ENCODE measurements at places on chromosomes 3 and 15. TPM values are rescaled to one million over a fixed set of nuclear protein-coding genes. Genes with fewer than 3 reads are reported as not detected.

- H3K4me1 ChIP-seq: no peaks in the 10 kb centered on the region
- no peak overlapping the region for H3K4me3 ChIP-seq
- H3K36me3 ChIP-seq: no peaks in the 10 kb centered on the region
- DNase-seq: peak; percentile 36
- H3K27ac ChIP-seq: no peak overlapping the region
These were observed 9.8 kb upstream of the RUVBL1 start for GRCh38 chr3:128133273-128133883.

GABRR3 gene
- total RNA-seq: not detected

GOLGA6L7 gene
- total RNA-seq: not detected

GRCh38 chr3:36993326-36994283, at the start of gene MLH1:
TSS of gene MLH1 (plus strand) at chr3:36993518. CDS start at chr3:36993548, 30 bp downstream.
- peak within 1 kb of the TSS; percentile 98 for H3K27ac ChIP-seq
- no peaks in the 10 kb centered on the region for H3K27me3 ChIP-seq
- peaks cover 41% of the 10 kb centered on the region for H3K4me1 ChIP-seq
- DNase-seq: peak; percentile 100

DNA sequence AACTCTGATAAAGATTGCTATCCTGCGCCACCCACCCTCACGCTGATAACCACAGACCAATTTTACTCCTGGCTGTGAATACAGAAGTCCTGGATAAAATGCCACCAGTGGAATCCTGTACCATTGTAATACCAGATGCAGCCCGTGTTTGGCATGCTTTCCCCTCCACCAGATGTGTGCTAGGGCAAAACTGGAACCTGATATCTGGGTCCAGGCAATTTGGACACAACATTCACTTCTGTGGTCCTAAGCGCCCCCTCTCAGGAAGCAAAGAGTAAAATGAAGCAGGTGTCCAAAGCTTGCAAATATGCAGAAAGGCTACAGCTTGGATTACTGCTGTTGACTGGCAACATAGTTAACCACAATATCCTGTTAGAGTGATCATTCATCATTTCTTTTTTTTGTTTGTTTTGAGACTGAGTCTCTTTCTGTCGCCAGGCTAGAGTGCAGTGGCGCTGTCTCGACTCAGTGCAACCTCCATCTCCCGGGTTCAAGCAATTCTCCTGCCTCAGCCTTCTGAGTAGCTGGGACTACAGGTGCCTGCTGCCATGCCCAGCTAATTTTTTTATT, 32.8 kb downstream of the LOXL1 start:
- no peak overlapping the region for H3K27ac ChIP-seq
- H3K36me3 ChIP-seq: no peaks in the 10 kb centered on the region
- H3K4me1 ChIP-seq: no peaks in the 10 kb centered on the region
- peaks cover 3% of the 10 kb centered on the region for H3K27me3 ChIP-seq

DNA sequence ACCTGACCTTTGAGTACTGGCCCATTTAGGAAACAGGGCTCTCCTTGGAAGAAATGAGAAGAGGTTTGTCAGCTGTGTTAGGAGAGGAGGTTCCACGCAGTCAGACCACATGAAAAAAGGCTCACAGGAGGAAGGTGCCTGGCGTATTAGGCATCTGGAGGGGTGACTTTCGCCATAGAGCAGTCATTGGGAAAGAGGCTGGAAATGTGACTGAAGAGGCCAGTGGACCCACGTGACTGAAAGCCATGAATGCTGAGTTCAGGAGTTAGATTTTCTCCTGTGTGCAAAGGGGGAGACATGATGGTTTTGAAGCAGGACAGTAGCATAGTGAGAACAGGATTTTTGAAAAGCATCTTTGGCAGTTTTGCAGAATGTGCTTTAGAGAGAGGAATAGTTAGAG, 29.7 kb upstream of the RNF7 start:
- H3K27me3 ChIP-seq: no peaks in the 10 kb centered on the region
- H3K36me3 ChIP-seq: no peaks in the 10 kb centered on the region

DNA sequence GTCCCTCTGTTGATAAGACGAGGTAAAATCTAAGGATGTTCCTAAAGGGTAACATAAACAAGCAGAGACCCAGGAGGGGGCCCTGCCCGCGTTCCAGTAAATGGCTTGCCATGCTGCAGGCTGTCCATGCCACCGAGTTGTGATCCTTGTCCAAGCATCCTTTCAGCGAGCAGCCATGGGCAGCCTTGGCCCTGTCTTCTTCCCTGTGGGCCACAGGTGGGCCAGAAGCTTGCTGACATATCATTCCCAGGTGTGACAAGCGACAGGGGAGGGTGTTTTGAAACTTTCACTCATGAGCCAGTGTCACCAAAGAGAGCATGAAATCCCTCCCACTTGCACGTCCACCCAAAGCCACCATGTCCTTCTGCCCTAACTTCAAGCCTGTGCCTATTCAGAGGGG, 53.7 kb downstream of the PCSK6 start:
- H3K36me3 ChIP-seq: no peaks in the 10 kb centered on the region
- no peak overlapping the region for H3K27ac ChIP-seq
- DNase-seq: no peak
- no peak overlapping the region for H3K4me3 ChIP-seq

- no peak overlapping the region for H3K4me3 ChIP-seq
- no peaks in the 10 kb centered on the region for H3K27me3 ChIP-seq
- H3K36me3 ChIP-seq: no peaks in the 10 kb centered on the region
- peaks cover 7% of the 10 kb centered on the region for H3K4me1 ChIP-seq
These were observed 56.2 kb downstream of the B3GNT5 start for GRCh38 chr3:183309276-183309675.

- no peak overlapping the region for H3K4me3 ChIP-seq
- peak; percentile 67 for DNase-seq
- H3K27ac ChIP-seq: no peak overlapping the region
- peaks cover 10% of the 10 kb centered on the region for H3K4me1 ChIP-seq
- no peaks in the 10 kb centered on the region for H3K27me3 ChIP-seq
- H3K36me3 ChIP-seq: peaks cover 6% of the 10 kb centered on the region
These were observed 12.5 kb upstream of the CAMKV start for GRCh38 chr3:49882166-49882565.

DNA sequence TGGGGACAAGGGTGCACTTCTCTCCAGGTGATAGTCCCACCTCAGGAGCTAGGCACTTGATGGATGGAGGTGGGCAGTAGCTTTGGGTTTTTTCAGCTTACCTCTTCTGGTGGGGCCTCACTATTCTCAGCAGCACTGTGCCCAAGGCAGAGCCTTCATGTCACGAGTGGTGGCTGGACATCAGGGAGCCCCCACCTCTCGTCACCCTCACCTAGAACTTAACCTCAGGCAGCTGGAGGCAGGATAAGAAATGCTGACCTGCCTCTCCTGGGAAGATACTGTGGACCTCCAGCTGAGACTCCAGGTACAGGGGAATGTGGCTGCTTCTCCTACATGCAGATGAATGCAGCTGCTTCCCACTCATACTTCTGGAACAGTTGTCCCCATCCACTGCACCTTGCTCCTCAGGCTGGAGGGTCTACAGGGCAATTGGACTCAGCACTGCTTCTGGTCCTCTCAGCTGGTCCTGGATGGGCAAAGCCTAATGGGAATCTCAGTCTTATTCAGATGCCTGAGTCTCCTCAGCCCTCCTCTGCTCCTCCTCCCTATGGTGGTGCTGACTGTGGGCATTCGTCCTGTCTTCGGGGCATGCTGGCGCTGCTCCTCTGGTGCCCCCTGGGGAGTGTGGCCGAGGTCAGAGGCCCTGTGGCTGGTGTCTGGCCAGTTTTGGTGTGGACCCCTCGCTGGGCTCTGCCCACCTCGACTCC, 129.9 kb downstream of the KLF13 start:
- no peak overlapping the region for H3K4me3 ChIP-seq
- no peaks in the 10 kb centered on the region for H3K4me1 ChIP-seq
- no peak for DNase-seq
- no peaks in the 10 kb centered on the region for H3K36me3 ChIP-seq

DNA sequence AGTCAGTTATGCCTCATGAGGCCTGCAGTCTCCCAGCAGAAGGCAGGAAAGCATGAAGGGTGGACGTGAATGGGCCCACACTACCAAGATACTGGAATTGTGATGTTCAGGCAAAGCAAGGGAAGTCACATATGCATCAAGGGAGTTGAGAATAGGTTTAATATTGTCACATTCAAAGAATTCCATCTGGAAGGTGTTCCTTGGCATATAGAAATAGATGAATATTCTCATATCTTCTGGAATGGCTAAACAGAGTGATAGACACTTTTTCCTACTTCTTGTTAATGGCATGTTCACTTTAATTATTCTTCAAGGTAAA, 103.7 kb downstream of the CMSS1 start:
- no peak for DNase-seq
- H3K4me3 ChIP-seq: no peak overlapping the region
- no peaks in the 10 kb centered on the region for H3K36me3 ChIP-seq
- peak overlapping the region; percentile 80 for H3K27ac ChIP-seq
- H3K27me3 ChIP-seq: no peaks in the 10 kb centered on the region
- peaks cover 44% of the 10 kb centered on the region for H3K4me1 ChIP-seq

DNA sequence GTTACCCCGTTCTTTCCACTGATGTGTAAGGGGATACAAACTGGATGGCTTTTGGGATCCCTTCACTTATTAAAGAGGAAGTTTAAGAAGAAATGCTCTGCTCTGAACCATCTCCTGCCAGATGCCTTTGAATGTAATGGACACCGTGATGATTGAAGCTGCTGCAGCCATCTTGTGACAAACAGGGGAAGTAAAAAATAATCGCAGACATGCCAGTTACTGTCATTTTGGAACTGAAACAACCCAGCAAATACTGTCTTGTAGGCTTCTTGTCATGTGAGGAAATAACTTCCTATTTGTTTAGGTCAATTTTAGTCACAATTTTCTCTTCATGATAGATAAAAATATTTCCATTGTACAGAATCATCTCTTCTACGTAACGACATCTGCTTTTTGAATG, 224.0 kb downstream of the CHL1 start:
- H3K4me3 ChIP-seq: no peak overlapping the region
- H3K27me3 ChIP-seq: no peaks in the 10 kb centered on the region
- DNase-seq: no peak
- no peaks in the 10 kb centered on the region for H3K4me1 ChIP-seq
- no peaks in the 10 kb centered on the region for H3K36me3 ChIP-seq

Measured in stomach (tissue), 19 donors.